ENCODE measurements at places on chromosomes 7 and 10. TPM values are rescaled to one million over a fixed set of nuclear protein-coding genes. Genes with fewer than 3 reads are reported as not detected.
A peak's percentile ranks its signal among the peaks of the same experiment; 100 is the strongest.

- no peaks in the 10 kb centered on the region for H3K4me1 ChIP-seq
- no peak overlapping the region for H3K4me3 ChIP-seq
- H3K36me3 ChIP-seq: no peaks in the 10 kb centered on the region
Measured at GRCh38 chr7:41730161-41730560, 27.3 kb upstream of the INHBA start.

DNA sequence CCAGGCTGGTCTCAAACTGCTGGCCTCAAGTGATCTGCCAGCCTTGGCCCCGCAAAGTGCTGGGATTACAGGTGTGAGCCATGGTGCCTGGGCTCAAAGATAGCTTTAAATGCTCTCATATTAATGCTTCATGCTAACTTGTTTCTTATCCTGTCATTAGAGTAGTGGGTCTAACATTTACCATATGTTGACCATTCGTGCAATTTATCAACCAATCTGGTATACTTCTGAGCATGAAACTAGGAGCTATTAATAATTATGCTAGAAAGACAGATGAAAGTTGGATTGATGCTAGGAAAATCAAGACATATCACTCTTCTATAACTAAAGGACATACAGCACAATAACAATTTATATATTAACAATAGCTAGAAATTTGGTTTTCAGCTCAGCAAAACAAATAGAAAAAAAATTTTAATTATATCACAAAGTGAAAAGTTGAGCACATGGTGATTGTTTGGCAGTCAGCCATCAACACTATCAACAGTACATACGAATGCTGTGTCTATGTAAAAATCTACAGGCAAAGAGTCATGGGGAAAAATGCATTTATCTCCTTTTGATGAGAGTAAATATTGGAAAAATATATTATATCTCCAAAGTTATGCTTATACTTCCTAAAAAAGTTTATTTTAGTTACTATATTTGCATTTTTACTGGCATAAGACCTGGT lies 112.1 kb upstream of the ABCB5 start:
- H3K4me1 ChIP-seq: no peaks in the 10 kb centered on the region
- no peak overlapping the region for H3K4me3 ChIP-seq
- no peak overlapping the region for H3K27ac ChIP-seq
- no peak for DNase-seq
- 0 out of 2 replicates have a peak, but pooled peaks cover 4% of the 10 kb centered on the region for H3K27me3 ChIP-seq

DNA sequence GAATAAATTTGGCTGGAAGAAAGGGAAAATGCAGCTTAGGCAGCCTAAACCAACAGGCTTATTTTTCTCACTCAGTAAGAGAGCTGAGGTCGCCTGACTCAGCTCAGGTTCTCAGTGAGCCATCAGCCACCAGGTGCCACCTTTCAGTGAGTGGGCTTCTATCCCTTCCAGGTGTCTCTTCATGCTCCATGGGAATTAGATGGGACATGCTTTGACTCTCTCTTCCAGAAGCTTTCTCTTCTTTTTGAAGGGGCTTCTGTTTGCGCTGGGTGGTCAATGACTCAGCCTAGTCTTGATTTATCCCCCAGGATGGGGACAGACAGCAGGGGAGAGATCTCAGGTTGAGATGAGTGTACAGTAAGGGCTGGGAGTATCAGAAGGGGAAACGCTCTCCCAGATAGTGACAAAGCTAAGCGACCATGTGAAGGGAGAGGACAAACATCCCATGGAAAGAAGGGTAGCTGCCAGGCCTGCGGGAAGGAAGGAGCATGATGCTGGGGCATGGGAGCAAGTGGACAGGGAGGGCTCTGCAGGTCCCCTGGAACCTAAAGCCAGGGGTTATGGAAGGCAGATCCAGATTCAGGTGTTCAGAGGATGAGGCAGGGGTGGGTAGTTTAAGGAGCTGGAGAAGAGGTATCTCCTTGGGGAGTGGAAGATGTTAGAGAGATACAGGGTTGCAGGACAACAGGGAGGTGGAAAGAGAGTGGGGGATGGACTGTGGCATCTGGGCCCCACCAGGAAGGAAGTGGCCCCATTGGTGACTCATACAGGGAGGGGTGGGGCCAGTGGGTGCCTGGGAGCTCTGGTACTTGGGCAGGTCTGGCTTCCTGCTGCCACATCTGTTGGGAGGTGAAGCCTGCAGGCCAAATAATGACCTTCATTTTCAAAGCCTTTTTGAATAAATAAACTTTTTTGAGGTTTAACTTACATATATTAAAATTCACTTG lies 32.5 kb downstream of the OGDH start:
- H3K27ac ChIP-seq: peak overlapping the region; percentile 99
- H3K4me1 ChIP-seq: peaks cover 47% of the 10 kb centered on the region
- H3K36me3 ChIP-seq: no peaks in the 10 kb centered on the region
- H3K4me3 ChIP-seq: peak overlapping the region; percentile 36
- H3K27me3 ChIP-seq: no peaks in the 10 kb centered on the region

GRCh38 chr10:121974019-121974534 lies 940 bp downstream of the NSMCE4A start:
- H3K27ac ChIP-seq: peak overlapping the region; percentile 71
- DNase-seq: no peak
- H3K36me3 ChIP-seq: no peaks in the 10 kb centered on the region
- H3K4me3 ChIP-seq: peak overlapping the region; percentile 92
- H3K4me1 ChIP-seq: peaks cover 5% of the 10 kb centered on the region

DNA sequence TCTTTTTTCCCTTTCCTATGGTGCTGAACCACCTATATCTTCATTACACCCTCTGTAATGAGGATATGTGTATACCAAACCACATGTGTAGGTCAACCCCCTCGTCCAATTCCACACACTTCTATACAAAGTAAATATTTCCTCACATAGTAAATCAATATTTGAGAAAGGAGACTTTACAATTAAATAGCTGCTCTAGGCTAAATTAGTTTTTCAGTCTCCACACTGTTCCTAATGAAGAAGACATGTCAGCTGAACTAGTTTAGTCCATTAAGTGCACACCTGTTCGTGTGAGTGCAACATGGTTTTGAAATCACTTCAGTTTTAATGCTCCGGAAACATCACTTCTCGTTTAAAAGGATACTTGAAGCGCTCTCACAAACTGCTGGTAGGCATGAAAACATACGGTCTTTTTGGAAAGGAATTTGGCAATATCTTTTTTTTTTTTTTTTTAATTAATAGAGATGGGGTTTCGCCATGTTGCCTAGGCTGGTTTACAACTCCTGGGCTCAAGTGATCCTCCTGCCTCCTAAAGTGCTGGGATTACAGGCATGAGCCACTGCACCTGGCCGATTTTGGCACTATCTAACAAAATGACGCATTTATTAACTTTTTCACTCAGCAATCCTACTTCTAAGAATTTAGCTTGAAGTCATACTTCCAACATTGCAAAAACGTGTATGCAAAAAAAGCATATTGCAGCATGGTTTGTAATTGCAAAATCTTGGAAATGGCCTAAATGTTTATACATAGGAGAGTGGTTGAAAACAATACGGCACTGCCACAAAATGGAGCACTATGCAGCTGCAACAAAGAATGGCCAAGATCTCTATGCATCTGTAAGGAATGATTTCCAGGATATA lies 2.1 kb upstream of the XRCC2 start:
- no peak for DNase-seq
- no peaks in the 10 kb centered on the region for H3K27me3 ChIP-seq
- H3K27ac ChIP-seq: no peak overlapping the region
- no peak overlapping the region for H3K4me3 ChIP-seq
- H3K36me3 ChIP-seq: no peaks in the 10 kb centered on the region

- no peak for DNase-seq
- no peak overlapping the region for H3K27ac ChIP-seq
- peaks cover 8% of the 10 kb centered on the region for H3K27me3 ChIP-seq
- H3K36me3 ChIP-seq: no peaks in the 10 kb centered on the region
Measured at GRCh38 chr10:44925224-44925623, 14.1 kb downstream of the TMEM72 start.

GRCh38 chr7:143485094-143485493 lies 7.4 kb downstream of the TAS2R41 start:
- H3K36me3 ChIP-seq: no peaks in the 10 kb centered on the region
- no peaks in the 10 kb centered on the region for H3K27me3 ChIP-seq
- no peak for DNase-seq
- peaks cover 29% of the 10 kb centered on the region for H3K4me1 ChIP-seq
- peak overlapping the region; percentile 41 for H3K27ac ChIP-seq

GRCh38 chr7:135575296-135575695 lies 17.6 kb downstream of the NUP205 start:
- peaks cover 38% of the 10 kb centered on the region for H3K36me3 ChIP-seq
- no peaks in the 10 kb centered on the region for H3K4me1 ChIP-seq
- DNase-seq: no peak
- H3K27me3 ChIP-seq: no peaks in the 10 kb centered on the region
- H3K27ac ChIP-seq: no peak overlapping the region

GRCh38 chr10:113274176-113274829 lies 278.6 kb upstream of the HABP2 start:
- H3K4me3 ChIP-seq: peak overlapping the region; percentile 23
- H3K27me3 ChIP-seq: no peaks in the 10 kb centered on the region
- H3K36me3 ChIP-seq: no peaks in the 10 kb centered on the region
- peak overlapping the region; percentile 79 for H3K27ac ChIP-seq

- DNase-seq: no peak
- H3K27me3 ChIP-seq: no peaks in the 10 kb centered on the region
- H3K36me3 ChIP-seq: peaks cover 30% of the 10 kb centered on the region
- H3K4me3 ChIP-seq: no peak overlapping the region
Measured at GRCh38 chr10:43640603-43641002, 8.1 kb downstream of the ZNF32 start.

DNA sequence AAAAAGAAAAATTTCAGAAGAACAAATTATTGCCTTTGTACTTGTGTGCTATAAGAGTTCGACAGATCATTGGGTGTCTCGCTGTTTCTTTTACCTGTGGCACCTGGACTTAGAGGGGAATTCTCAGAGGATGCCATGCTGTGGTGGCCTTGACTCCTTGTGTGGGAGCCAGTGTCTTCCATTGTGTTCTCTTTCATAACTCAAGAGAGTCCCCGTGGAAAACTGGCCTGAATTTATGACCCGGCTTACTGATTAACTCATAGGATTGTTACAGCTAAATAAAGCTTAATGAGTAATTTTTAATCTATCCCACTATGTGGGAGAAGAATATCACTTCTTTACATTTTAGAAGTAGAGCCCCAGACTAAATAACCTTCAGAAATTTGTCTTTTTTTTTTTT lies 54.5 kb downstream of the UBE3C start:
- H3K4me3 ChIP-seq: no peak overlapping the region
- H3K4me1 ChIP-seq: no peaks in the 10 kb centered on the region
- no peak for DNase-seq
- no peak overlapping the region for H3K27ac ChIP-seq

DNA sequence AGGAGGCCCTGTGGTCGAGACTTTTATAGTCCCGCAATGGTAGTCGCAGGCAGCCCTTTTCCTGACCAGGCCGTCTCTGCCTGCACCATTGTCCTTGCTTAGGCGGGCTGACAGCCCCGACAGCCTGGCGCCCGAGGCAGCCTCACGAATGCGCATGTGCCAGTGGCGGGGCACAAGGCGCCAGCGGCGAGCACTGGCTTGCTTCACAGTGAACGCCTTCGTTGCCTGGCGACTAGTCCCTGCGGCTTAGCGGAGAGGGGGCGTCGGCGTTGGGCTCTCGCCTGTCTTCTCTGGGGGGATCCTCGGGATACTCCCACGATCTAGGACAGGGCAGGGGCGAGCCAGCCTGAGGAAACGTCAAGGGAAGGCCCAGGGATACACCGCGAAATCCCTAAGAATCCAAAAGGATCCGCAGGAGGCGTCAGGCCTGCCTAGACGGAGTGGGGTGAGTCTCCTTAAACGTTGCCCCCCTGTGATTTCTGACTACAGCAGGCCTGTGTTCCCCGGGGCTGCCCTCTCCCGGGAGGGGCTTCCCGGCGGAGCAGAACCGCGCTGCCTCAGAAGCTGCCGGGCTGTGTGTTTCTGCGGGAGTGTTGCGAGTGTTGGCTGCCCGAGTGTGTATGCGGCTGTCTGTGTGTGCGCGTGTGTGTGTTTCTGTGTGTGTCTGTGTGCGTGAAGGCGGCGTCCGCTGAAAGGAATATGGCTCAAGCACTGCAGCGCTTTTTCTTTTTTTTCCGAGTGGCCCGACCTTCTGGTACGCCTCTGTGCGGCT lies 20.5 kb upstream of the ZNF273 start:
- peak overlapping the region; percentile 65 for H3K4me3 ChIP-seq
- no peaks in the 10 kb centered on the region for H3K36me3 ChIP-seq
- H3K27ac ChIP-seq: no peak overlapping the region
- no peaks in the 10 kb centered on the region for H3K27me3 ChIP-seq

GRCh38 chr10:71834343-71834674 lies 16.7 kb downstream of the PSAP start:
- H3K4me1 ChIP-seq: peaks cover 45% of the 10 kb centered on the region
- H3K27me3 ChIP-seq: no peaks in the 10 kb centered on the region
- H3K4me3 ChIP-seq: no peak overlapping the region
- H3K27ac ChIP-seq: no peak overlapping the region
- DNase-seq: no peak
- H3K36me3 ChIP-seq: peaks cover 26% of the 10 kb centered on the region

- H3K4me1 ChIP-seq: no peaks in the 10 kb centered on the region
- H3K4me3 ChIP-seq: no peak overlapping the region
- H3K27ac ChIP-seq: no peak overlapping the region
- H3K27me3 ChIP-seq: peaks cover 43% of the 10 kb centered on the region
Measured at GRCh38 chr10:93601774-93602162, 733 bp upstream of the RBP4 start.

GRCh38 chr7:114539575-114539974 lies 125.0 kb downstream of the FOXP2 start:
- H3K36me3 ChIP-seq: no peaks in the 10 kb centered on the region
- H3K27ac ChIP-seq: no peak overlapping the region
- H3K27me3 ChIP-seq: no peaks in the 10 kb centered on the region
- no peaks in the 10 kb centered on the region for H3K4me1 ChIP-seq
- no peak overlapping the region for H3K4me3 ChIP-seq

GRCh38 chr10:43372765-43373361 lies 1.4 kb downstream of the FXYD4 start:
- DNase-seq: no peak
- H3K27me3 ChIP-seq: no peaks in the 10 kb centered on the region
- H3K27ac ChIP-seq: no peak overlapping the region
- no peak overlapping the region for H3K4me3 ChIP-seq

DNA sequence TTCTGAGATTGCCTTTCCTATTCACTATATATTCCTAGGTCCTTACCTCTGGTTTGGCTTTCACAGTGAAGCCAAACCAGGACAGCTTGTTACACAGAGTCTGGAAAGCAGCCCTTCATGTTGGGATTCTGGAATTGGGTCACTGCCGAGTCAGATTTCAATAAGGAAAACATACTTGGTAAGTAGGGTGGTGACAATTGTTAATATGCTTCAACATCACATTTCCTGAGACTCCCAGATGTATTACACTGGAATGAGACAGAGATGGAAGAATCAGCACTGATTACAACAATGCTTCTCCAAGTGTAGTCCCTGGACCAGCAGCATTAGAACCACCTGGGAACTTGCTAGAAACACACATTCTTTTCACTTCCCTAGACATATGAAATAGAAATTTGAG lies 268.9 kb upstream of the SEMA3C start:
- no peak overlapping the region for H3K4me3 ChIP-seq
- no peaks in the 10 kb centered on the region for H3K36me3 ChIP-seq
- no peaks in the 10 kb centered on the region for H3K27me3 ChIP-seq
- H3K27ac ChIP-seq: no peak overlapping the region
- peak; percentile 30 for DNase-seq

- H3K4me3 ChIP-seq: no peak overlapping the region
- DNase-seq: no peak
- H3K36me3 ChIP-seq: no peaks in the 10 kb centered on the region
Measured at GRCh38 chr7:2108501-2109250, 124.1 kb downstream of the MAD1L1 start.

GRCh38 chr7:51899611-51900010 lies 583.0 kb upstream of the COBL start:
- no peak for DNase-seq
- no peaks in the 10 kb centered on the region for H3K27me3 ChIP-seq
- no peak overlapping the region for H3K27ac ChIP-seq
- H3K4me1 ChIP-seq: no peaks in the 10 kb centered on the region
- H3K36me3 ChIP-seq: no peaks in the 10 kb centered on the region

The GSDME gene
- total RNA-seq: 63.6 TPM

The ADAM8 gene
- 0.25 TPM for total RNA-seq

The UNCX gene
- total RNA-seq: not detected

The FRAT1 gene
- total RNA-seq: 1.8 TPM

The SLK gene
- 37.1 TPM for total RNA-seq

The MKX gene
- total RNA-seq: 44.1 TPM
